Fibroblast of lung (primary cell): ENCODE measurements at places on chromosomes 12 and 14.

DNA sequence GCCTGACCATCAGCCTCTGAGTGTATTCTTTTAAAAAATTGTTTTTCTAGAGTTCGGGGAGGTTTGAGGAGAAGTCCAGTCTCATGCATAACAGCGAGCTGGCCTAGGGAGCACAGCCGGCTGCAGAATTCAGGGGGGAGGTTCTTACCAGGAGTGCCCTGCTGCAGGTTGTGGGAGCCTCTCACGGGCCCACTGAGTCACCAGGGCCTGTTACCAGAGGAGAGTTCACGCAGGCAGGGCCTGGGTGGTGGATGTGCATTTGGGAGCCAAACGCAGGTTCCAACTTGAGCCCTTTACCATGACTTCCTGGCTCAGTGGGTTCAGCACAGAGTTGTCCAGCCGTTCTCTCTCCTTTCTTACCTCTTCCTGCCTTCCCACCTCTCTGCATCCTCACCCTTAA lies 14.4 kb downstream of the CD9 start:
- no peak for DNase-seq

- DNase-seq, result no peak
These were observed 18.8 kb downstream of the GNG2 start for GRCh38 chr14:51879170-51879569.

DNA sequence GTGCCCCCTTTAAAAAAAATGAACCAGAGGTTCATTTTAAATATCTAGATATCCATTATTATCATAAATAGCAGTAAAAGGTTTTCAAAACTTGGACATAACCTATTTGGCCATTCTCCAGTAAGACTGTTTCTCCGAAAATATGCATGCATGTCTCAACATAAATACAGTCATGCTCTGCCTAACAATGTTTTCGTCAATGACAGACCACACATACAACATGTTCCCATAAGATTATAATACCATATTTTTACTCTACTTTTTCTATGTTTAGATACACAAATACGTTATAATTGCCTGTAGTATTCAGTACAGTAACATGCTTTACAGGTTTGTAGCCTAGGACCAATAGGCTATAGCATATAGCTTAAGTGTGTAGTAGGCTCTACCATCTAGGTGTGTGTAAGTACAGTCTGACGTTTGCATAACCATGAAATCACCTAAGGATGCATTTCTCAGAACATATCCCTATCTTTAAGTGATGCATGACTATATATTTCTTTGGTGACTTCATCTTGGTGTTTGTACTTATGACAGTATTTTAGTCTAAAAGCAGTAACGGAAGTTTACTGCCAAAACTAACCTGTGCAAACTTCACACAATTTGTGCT lies 3.2 kb downstream of the TMEM19 start:
- DNase-seq, result no peak

- DNase-seq, result peak; percentile 54
These were observed 413 bp upstream of the TUBA1C start for GRCh38 chr12:49264466-49264872.

DNA sequence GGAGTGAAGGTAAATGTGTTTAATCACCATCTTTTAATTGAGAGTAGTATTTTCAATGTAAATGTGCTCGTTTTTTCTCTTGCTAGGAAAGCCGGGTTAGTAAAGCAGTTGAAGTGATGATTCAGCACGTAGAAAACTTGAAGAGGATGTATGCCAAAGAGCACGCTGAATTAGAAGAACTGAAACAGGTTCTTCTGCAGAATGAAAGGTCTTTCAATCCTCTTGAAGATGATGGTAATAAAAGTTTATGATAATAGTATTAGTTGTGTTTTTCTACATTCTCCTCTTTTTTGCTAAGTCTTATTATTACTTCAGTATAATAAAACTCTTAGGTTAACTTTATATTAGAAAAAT lies 93.9 kb downstream of the DNAI7 start:
- no peak for DNase-seq

DNA sequence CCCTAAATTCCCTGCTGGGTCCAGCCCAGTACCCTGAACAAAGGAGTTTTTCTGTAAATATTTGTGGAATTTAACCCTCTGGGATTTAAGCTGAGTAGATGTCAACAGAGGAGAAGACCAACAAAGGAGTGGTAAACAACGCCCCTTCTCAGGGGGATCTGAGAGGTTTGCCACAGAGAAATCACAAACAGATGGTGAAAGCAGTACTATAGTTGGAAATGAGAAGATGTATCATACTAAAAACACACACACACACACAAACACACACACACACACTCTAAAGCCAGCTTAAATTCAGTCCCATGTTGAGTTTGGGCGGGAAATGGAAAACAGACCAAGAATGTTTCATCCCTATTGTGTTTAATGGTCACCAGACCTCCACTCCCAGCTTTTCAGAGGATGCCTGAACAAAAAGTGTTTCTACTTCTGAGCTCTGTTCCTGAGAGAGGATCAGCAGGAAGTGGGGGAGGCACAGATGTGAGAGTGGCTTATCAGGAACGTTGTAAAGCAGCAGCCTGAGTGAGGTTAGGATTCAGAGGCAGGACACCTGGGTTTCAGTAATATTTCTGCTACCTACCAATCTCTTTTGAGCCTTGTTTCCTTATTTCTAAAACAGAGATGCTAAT lies 3.2 kb downstream of the BIN2 start:
- no peak for DNase-seq

- DNase-seq, result no peak
These were observed 46.8 kb downstream of the GALNT4 start for GRCh38 chr12:89477633-89478279.

- peak; percentile 6 for DNase-seq
These were observed 1772.0 kb upstream of the FLRT2 start for GRCh38 chr14:83757916-83758315.

GRCh38 chr14:33570694-33571310 lies 380.1 kb downstream of the EGLN3 start:
- DNase-seq, result no peak

- DNase-seq, result peak; percentile 83
These were observed 211.1 kb upstream of the RGS6 start for GRCh38 chr14:71720978-71721624.

- DNase-seq, result no peak
These were observed 48.1 kb downstream of the DAD1 start for GRCh38 chr14:22540811-22541360.

- DNase-seq, result peak; percentile 29
These were observed 43.7 kb downstream of the DDX11 start for GRCh38 chr12:31117203-31118011.

DNA sequence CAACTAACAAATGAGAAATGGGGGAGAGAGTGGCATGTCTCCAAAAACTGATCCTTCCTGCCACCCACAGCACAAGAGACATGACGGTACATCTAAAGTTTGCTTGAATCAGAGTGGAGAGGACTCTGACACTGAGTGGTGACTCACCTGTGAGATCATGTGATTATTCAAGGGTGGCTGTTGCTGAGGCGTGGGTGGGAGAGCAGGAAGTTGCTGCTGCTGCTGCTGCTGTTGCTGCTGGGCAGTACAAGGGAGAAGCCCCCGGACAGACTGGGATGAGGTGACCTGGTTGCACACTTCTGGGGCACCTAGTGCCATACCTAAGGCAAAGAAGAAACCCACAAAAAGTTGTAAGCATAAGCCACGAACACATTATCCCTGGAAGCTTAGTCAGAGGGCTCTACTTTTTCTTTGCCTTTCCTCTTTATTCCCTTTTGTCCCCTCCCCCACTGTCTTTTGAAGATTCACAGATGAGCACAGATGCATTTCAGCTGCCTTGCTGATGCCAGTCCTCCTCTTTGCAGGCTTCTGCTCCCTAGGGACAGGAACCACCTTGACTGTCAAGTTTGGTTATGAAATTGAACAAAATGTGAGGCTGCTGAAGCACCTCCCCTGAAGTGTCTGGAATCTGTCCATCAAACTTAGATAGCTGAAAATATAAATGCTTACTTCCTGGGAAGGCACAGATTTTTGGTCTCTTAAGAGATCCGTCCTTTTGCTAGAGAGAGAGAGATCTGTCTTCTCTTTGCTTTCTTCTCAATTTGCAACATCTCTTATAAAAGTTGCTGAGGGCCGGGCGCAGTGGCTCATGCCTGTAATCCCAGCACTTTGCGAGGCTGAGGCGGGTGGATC lies 29.4 kb upstream of the STAC3 start:
- peak; percentile 83 for DNase-seq

DNA sequence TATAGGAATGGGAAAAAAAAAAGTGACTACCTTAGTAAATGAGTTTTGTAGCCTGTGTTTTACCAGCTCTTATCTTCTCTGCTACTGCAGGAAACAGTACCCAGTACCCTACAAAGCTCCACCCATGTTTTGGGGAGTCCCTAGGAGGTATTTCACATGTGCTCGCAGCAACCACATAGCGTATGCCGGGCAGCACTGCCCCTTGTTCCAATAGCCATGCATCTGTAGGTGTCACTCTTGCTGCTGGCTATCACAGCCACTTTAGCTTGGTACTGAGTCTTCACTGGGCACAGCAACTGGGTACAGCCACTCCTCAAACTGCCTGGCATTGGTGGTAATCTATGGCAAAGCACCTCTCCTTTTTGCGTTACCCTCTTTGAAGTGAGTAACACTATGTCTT lies 2.0 kb upstream of the MDM1 start:
- no peak for DNase-seq

GRCh38 chr14:29587761-29588470 lies 339.7 kb downstream of the PRKD1 start:
- peak; percentile 41 for DNase-seq

- DNase-seq, result no peak
These were observed 52.4 kb upstream of the CDKN3 start for GRCh38 chr14:54344445-54344844.

- no peak for DNase-seq
These were observed 7.9 kb downstream of the SLC16A7 start for GRCh38 chr12:59603754-59604153.

DNA sequence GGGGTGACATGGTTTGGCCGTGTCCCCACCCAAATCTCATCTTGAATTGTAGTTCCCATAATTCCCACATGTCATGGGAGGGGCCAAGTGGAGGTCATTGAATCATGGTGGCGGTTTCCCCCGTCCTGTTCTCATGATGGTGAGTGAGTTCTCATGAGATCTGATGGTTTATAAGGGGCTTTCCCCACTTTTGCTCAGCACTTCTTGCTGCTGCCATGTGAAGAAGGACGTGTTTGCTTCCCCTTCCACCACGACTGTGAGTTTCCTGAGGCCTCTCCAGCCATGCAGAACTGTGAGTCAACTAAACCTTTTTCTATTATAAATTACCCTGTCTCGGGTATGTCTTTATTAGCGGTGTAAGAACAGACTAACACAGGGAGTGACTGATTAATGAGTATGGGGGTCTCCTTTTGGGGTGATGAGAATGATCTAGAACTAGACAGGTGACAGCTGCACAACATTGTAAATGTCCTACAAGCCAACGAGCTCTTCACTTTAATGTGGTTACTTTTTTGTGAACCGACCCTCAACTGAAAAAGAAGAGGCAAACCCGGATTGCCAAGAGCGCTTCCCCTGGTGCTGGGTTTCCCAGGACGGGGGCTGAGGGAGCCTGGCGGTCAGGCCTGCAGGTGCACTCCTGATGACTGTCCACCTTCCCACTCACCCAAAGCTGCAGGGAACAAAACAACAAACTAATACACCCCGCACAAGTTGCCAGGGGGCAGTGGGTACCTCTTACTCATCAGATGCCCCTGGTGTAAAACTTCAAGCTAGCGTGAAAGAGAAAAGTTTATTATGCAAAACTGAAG lies 90.1 kb downstream of the NCOR2 start:
- no peak for DNase-seq

DNA sequence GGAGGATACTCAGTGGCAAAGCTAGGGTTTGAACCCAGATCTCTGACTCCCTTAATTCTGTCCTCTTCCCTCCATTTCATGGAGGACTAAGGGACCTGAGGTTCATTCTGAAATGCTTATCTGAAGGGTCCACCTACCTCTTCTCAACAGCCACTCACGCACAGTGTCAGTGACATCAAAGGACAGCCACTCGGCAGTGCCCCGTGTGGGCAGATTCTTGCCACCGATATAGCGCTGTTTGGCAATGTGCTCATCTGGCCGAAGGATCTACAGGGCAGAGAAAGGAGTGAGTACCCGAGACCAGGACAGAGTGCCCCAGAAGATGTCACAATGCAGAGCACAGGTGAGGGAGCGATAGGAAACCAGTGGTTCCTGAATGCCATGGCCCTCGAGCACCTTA lies 10.8 kb downstream of the TGFB3 start:
- DNase-seq, result no peak

DNA sequence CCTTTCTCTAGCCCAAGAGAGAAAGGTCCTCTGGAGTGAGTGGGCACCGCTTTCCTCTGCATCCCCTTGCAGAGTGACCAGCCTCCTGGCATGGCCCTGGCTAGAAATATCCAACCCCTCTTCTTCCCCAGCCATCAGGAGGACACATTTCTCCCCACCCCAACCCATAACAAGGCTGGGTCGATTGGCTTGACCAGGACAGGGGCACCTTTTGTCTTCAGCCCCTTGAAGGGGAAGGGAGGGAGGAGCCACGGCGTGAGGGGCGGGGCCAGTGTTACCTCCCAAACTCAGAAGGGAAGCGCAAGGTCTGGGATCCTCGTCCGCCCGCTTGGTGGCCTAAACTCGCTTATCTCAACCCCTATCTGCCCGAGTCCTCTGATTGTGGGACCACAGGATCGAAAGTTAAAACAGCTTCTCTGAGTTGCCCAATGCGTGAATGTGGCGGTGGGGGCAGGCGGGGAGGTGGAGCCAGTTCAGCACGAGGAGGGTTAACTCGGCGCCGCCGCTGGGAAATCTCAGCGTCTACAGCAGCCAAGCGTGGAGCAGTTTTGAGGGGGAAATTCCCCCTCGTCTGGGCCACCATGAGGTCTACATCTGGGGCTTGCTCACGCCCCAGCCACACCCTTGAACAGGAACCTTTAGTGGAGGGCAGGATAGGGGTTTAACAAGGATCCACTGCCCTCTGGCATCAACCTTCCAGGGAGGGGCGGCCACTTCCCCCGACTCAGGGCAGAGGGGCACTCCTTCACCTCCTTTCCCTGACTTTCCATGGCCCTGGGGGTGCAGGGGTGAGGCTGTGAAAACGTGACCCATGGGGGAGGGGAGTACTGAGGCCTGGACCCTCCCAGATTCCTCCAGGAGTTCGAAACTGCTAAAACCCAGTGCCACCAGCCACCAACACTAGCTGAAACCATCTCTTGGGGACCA lies 795 bp downstream of the STAT6 start:
- no peak for DNase-seq

DNA sequence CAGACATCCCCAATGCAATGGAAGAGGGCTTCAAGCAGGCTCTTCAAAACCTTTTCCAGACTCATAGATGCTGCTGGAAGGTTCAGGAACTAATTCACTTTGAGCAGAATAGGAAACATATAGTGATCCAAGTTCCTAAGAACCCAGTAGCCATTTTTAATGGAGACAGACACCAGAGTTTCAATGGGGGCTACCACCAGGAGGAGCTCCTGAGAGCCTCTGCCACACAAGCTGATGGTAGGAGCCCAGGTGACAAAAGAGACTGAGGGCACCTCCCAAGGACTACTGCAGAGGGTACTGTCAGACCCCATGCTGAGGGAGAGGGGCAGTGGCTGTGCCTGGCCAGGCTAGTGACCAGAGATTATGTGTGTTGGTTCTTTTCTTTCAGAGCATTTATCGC lies 45.9 kb downstream of the IFNG start:
- DNase-seq, result no peak

GRCh38 chr12:99985129-99985570 lies 414 bp upstream of the ANKS1B start:
- DNase-seq, result peak; percentile 9
